ENCODE measurements at places on chromosomes 12 and 14.

DNA sequence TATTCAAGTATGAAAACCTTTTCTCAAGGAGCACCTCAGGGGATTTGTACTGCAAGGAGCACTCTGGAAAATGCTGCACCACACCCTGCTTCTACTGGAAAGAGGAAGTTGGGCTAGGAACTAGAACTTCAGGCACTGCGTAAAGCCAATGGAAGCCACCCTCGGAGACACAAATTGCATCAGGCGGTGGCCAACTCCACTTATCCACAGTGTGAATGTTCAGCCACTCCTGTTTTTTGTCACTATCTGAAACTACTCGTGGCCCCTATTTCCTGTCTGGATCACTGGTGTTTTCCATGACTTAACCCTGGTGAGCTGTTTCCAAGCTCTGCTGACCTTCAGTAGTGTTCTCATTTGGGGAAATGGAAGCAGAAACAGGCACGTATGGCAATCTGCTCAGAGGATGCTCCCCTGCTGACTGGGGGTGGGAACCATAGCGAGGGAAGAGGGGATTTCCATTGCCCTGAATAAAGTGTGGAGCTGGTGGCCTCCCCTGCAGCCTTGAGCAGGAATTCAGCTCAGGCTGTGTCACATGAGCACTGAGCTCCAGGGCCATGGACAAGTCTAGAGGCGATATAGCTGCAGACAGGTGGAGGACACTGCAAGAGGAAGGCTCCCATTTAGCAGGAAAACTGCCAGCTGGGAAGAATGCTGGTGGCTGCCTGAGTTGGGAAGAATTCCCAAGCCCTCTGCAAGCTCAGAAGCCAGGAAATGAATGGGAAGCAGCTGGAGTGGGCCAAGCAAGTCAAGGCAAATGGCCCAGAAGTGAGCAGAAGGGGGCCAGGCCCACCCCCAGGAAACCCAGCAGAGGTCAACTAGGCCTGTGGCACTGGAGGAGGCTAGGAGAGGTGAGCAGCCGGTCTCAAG lies 50.5 kb upstream of the RAP1B start:
- no peak for DNase-seq

GRCh38 chr14:24875991-24876878 lies 173.7 kb downstream of the STXBP6 start:
- DNase-seq, result no peak

DNA sequence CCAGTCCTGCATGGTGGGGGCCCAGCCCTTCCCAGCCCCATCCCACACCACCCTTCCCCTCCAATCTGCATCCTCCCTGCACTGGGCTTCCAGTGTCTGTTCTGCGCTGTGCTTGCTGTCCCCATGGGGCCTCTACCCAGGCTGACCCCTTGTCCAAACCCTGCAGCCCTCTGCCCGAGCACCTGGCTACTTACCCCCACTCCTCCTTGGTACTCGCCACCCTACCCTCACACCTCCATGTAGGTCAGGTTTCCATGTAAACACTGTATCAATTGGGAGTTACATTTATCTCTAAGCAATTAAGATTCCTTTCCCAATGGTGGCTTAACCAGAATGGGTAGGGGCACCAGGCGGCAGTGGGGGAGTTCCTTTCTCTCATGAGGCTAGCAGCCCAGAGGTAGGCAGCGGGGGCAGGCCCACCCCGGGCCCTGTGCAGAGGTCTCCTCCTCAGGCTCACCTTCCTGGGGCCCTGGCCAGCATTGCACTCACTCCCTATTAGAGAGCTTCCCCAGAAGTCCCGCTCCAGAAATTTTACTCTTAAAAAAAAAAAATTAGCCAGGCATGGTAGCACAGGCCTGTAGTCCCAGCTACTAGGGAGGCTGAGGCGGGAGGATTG lies 76.6 kb upstream of the CCND2 start:
- DNase-seq, result no peak

DNA sequence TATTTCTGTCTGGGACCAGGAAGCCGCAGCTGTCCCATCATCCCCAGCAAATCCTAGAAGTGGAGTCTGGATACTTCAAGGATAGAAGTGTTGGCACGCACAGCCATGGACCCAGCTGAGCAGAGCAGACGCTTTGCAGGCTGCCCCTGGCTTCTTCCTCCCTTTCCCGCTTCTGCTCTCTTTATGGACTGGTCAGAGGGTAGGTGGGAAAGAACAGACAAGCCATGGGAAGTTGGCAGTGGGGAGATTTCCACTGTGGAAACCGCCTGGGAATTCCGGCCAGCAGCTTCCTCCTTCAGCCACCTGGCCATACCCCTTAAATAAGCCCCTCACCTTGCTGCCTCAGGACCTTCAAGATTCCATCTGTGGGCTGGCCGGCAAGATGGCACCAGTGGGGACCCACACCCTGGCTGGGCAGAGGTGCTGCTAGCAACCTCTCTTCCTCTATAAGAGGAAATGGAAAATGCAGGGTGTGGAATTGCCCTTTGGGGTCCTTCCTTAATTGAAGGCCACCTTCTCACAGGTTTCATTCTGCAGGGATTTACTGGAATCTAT lies 20.6 kb downstream of the OTUB2 start:
- no peak for DNase-seq

- no peak for DNase-seq
Observed at GRCh38 chr12:26043135-26044006, 81.5 kb downstream of the BHLHE41 start.

DNA sequence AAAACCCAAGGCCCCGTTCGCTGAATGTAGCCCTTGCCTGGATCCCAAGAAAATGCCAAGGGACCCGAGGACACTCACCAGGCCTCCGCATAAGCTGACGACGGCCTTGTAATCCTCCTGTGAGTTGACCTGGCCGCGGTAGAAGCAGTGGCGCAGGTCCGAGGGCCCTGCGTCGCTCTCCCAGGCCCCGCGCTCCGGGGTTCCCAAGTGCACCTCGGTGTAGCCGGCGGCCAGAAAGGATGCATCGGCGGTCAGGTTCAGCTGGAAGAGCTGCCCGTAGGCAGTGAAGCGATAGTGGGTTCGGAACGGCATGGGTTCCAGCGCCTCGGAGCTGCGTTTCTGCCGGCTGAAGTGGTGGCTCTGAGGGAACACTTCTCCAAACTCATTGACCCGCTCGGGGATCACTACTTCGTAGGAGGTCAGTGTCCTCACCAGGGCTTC lies 1.2 kb downstream of the ADAMTS20 start:
- DNase-seq, result no peak

- no peak for DNase-seq
Observed at GRCh38 chr14:32018391-32019092, 58.6 kb upstream of the ARHGAP5 start.

- no peak for DNase-seq
Observed at GRCh38 chr12:123054371-123054770, 73.9 kb downstream of the ARL6IP4 start.

- DNase-seq, result no peak
Observed at GRCh38 chr12:20150835-20151422, 217.4 kb upstream of the PDE3A start.

DNA sequence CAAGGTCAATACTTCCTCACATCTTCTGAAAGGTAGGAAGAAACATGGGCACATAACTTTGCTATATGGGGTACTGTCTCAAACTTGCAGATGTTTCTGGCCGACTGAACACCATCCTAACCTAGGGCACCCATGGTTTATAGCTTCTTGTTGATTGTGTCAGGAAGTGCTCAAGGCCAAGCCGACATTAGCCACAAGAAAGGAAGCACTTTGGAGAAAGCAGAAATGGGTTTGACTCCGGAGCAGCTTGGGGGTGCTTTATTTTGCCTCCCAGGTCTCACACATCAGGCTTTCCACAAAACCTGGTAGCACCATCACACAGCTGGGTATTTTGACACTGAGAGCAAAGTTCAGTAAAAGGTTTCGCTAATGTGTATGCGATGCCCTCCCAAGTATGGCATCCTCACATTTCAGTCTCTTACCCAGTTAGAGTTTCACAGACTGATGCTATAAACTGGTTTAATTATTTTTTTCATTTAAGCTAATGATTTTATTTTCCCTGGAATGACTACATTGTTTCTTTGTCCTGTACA lies 25.2 kb upstream of the BHLHE41 start:
- no peak for DNase-seq

DNA sequence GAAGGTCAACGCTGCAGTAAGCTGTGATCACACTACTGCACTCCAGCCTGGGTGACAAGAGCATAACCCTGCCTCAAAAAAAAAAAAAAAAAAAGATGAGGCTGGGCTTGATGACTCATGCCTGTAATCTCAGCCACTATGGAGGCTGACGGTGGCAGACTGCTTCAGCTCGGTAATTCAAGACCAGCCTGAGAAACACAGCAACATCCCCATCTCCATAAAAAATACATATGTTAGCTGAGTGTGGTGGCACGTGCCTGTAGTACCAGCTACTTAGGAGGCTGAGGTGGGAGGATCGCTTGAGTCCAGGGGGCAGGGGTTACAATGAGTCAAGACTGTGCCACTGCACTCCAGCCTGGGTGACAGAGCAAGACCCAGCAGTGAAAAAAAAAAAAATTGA lies 50.4 kb downstream of the GXYLT1 start:
- DNase-seq, result peak; percentile 5

DNA sequence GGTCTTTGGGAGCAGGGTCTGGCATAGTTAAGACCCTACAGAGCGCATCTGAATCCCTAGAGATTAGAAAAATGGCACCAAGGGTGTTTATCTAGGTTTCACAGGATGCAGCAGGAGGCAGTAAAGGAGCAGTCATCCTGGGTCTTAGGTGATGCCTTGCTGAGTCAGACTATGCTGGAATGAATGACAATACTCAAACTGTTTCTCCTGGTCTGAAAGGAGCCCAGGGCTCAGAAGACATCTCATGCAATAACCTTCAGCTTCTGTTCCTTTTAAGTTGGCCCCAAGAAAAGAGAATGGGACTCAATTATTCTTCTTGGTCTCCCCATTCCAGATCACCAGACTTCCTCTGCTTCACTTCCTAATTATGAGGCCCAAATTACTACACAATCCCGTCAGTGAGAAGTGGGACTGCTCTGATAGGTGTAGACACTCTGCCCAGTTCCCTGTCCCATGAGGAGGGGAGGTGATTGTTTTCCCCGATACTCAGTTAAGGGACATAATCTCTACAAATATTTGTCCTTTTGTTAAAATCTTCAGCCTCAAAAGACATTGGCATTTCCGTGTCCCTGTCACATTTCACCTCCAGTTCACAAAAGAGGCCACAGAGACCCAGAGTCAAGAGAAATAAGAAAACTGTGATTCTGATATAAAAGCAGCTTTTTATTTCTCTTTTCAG lies 14.8 kb upstream of the APOF start:
- DNase-seq, result peak; percentile 29

DNA sequence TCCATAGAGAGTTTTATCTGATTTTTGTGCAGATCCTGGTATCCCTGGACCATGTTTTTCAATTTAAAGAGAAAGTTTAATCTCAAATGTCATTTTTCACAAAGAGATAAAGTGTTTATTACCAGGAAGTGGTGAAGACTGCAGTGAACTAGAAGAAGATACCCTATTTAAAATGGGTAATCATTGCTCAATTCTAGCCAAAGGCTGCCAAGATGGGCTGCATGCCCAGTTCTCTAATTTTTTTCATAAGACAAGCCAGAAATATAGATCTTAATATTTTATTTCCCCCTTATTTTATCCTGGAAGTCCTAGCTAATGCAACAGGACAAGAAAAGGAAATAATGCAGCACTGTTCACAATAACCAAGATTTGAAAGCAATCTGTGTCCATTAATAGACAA lies 343.5 kb downstream of the PCNX1 start:
- no peak for DNase-seq

GRCh38 chr12:97168804-97169203 lies 261.7 kb downstream of the NEDD1 start:
- no peak for DNase-seq

GRCh38 chr12:15892645-15893259 lies 10.6 kb downstream of the STRAP start:
- no peak for DNase-seq

DNA sequence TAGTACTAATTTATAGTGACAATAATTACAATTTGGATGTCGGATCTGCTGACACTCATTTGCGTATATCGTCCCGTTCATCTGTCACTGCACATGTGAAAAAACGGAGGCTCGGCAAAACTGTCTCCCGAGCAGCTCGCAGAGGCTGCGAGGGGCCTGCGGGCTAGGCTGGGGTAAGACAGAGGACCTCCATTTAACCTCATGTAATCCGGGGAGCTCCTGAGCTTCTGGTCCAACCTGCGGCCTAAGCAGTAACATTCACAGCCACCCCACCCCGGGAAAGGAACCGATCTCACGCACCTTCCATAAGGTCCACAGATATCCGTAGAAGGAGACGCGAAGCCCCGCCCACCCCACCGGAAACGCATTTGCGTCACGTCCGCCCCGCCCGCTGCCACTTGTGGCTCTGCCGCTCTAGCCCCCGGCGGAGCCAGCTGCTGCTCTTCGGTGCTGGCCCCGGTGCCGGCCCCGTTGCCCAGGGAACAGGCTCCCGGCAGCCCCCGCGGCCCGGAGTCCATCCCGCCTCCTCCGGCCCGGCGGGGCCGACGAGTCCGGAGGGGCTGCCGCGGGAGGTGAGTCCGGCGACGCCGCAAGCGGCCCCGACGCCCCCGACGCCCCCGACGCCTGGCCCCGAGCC lies at the start of the genes CINP and TECPR2:
CINP (minus strand) TSS at position 346 of the 637 bp plus-strand sequence; CDS start at position 307, 39 bp downstream.
TECPR2 (plus strand) TSS at position 397 of the 637 bp plus-strand sequence. CDS start 13,781 bp downstream, outside the sequence.
- peak; percentile 98 for DNase-seq

DNA sequence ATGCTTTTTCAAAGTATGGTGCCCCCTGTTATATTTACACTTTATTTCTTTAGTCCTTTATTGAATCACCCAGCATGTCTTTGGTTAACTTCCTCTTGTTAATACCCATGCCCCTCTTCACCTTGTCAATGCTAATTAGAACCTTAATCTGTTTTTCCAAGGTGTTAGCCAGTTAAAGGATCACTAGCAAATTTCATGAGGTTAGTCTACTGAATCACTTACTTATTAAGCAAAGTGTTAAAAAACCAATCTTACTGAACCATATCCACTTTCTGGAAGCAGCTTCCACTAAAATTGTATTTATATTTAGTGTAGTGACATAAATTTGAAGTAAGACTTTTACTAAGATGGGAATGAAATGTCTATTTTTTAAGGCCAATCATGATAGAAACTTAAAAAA lies 27.9 kb downstream of the TAOK3 start:
- DNase-seq, result no peak

DNA sequence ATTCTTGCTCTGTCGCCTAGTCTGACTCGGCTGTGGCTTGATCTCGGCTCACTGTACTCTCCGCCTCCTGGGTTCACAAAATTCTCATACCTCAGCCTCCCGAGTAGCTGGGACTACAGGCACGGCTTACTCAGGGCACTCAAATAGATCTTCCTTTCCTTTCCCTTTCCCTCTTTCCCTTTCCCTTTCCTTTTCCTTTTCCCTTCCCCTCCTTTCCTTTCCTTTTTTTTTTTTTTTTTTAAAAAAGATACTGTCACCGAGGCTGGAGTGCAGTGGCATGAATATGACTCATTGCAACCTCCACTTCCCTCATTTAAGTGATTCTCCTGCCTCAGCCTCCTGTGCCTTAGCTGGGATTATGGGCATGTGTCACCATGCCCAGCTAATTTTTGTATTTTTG lies 86.0 kb downstream of the AEBP2 start:
- no peak for DNase-seq

DNA sequence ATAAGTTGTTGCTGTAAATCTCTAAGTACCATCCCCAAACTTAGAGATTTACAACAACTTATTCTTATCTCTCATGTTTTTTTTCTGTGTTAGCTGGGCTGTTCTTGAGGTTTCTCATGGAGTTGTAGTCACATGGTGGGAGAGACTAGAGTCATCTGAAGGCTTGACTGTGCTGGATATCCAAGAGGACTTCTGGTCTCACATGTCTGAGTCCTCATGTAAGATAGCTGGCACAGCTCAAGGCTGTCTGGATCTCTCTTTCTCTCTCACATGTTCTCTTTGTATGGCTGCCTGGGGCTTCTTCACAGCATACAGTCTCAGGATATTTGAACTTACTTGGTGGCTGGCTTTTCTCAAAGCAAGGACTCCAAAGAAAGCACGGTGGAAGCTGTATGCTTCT lies 63.8 kb downstream of the DACT1 start:
- no peak for DNase-seq

Data from HTR-8/SVneo (cell line).